ENCODE measurements at places on chromosomes 4 and X.

GRCh38 chr4:8652181-8653078, 59.9 kb downstream of the CPZ start:
- DNase-seq = no peak

DNA sequence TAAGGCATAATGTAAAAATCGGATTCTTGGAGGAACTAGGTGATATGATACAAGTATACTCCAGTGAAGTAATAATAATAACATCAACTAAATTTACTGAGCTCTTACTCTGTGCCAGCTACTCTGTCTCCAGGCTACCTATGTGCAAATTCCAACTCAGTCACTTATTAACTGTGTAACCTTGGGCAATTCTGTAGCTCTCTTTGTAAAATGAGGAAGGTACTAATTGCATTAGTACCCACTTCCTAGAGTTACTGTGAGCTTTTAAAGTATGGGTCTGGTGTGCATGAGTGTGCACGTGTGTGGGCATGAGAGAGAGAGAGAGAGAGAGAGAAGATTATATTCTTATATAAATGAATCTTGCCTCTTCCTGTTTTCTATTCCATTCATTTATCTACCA, 169.9 kb downstream of the KCNIP4 start:
- DNase-seq = no peak

DNA sequence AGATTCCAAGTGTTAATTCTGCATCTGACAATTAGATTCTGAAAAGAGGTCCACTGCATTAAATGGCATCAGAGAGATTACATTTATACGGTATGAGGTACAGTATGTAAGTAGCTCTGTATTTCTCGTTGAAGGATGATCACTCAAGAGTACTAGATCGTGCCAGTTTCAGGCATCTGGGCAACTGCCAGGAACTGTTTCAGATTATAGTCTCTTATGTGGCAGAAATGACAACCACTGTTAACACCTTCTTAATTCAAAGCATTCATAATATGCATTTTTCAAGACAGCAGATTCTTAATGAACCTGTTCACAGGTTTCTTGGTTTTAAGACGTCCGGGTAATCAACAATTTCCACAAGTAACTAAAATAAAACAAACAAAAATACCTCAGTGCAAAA, 1.6 kb downstream of the ANKRD50 start:
- no peak for DNase-seq

- DNase-seq = no peak
These were observed 15.7 kb downstream of the MSX1 start for GRCh38 chr4:4875147-4875546.

DNA sequence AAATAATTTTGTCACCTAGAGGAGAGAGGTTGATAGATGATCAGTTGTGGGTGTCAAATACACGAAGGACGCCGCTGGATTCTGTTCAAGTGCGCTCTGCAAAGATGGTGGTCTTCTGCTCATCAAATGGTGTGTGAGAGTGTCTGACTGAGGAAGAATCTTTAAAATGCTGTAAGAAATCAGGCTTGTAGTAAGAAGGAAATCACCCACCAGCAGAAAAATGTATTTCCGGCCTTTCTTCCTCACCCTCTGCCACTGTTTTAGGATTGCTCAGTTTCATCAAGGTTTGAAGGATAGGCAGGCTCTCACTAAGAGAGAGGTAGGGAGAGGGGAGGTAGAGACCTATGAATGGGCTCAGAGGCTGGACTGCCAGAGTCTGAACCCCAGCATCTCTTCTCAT, 28.7 kb downstream of the RHOH start:
- no peak for DNase-seq

GRCh38 chr4:37434469-37434868, 189.9 kb downstream of the NWD2 start:
- no peak for DNase-seq

- DNase-seq = no peak
These were observed 3.7 kb downstream of the CNGA1 start for GRCh38 chr4:48012824-48013223.

- no peak for DNase-seq
These were observed 14.0 kb downstream of the RBMX start for GRCh38 chrX:136866337-136867095.

DNA sequence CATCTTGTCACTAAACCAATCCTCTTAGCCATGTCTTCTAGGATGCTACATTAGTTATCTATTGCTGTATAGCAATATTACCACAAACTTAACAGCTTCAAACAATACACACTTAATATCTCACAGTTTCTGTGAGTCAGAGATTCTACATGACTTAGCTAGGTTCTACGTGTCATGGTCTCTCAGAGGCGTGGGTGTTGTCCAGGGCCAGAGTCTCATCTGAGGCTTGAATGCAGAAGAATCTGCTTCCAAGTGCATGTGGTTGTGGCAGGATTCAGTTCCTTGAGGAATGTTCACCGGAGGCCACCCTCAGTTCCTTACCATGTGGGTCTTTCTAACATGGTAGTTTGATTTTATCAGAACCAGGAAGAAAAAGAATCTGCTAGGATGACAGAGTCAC, 26.4 kb downstream of the PPP1R2C start:
- DNase-seq = no peak

DNA sequence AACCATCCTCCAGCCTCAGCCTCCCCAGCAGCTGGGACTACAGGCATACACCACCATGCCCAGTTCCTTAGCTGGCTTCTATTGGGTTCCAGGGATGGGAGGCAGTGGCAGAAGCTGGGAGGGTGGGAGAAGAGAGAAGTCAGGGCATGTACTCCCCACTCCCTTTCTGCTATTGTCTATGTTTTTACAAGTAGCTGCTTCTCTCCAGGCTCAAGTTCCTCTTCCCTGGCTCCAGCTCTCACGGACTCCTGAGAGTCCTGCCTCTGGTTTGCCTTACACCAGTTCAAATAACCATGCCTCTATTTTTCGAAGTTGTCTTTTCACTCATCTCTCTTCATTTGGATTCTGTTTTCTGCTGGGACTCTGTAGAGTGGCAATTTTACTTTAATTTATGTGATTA, 2.9 kb downstream of the TBC1D9 start:
- DNase-seq = no peak

DNA sequence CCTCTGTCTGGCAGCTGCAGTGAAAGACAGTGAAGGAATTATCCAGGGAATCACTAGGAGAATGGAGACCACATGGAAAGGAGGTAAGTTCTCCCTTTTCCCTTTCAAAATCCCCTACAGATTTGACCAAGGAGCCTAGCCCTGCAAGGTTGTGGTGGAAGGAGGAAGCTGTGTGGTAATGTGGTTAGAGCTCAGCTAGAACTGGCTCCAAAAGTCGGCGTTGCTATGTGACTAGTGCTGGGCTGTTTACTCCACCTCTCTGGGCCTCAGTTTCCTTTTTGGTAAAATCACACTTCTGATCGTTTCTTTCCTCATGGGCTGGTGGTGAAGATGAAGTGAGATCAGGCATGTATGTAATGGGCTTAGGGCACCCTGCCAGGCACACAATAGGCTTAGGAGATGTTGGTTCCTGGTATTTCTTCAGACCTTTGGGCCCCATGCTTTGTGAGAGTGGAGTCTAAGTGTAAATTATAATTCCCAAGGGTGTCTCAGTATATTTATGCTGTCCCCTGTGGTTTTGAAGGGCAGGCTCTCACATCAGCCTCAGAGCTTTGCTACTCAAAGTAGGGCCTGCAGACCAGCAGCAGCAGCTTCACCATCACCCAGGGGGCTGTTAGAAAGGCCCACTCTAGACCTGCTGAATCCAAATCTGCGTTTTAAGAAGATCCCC, 183.7 kb upstream of the BCOR start:
- no peak for DNase-seq

- DNase-seq = no peak
These were observed 2.7 kb upstream of the ASB5 start for GRCh38 chr4:176271749-176272148.

GRCh38 chrX:39335513-39336235, 534.4 kb downstream of the MID1IP1 start:
- no peak for DNase-seq

DNA sequence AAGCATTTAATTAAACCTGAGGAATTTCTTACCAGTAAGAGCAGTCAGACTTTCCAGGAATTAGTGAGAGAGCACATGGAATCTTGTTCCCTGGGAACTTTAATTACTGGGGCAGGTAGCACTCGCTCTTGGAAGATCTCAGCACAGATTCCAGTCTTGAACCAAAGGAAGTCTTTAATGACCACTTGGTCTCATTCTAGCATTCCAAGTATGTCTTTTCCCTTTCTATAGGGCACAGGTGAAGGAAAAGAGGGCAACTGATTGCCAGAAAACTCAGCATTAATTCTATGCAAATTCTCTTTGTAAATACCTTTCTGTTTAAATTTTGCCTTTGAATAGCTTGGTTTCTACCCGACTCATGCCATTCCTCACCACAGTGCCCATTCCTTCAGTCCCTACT, 236.6 kb downstream of the LDB2 start:
- no peak for DNase-seq

- DNase-seq = no peak
These were observed 104.0 kb downstream of the CPZ start for GRCh38 chr4:8696369-8697127.

GRCh38 chr4:153929675-153930074, 140.8 kb upstream of the SFRP2 start:
- no peak for DNase-seq
